ENCODE measurements at places on chromosomes 13 and 19.

DNA sequence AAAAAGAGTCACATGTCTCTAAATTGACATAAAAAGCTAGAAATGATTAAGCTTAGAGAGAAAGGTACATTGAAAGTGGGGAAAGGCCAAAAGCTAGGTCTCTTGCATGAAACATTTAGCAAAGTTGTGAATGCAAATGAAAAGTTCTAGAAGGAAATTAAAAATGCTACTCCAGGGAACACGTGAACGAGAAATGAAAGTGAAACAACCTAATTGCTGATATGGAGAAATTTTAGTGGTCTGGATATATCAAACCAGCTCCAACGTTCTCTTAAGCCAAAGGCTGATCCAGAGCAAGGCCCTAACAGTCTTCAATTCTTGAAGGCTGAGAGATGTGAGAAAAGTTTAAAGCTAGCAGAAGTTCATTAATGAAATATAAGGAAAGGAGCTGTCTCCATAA, 419.8 kb downstream of the SLITRK6 start:
- DNase-seq, result no peak

DNA sequence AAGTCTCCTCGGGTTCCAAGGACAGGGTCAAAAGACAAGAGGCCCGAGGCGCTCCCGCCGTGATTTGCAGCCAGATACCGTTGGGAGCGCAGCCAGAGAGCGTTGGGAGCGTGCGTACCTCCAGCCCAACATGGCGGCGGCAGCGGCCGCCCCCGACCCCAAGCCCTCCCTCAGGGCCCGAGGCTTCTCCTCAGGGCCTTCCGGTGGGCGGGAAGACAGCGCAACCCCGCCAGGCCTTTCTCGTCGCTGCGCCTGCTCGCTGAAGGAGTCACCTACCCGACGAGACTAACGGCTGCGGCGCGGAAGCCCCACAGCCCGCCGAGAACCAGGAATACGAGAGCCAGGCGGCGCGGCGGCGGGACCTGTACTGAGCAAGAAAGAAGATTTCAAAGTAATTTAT, 3.2 kb upstream of the ZNF850 start:
- peak; percentile 8 for DNase-seq

- DNase-seq, result no peak
Measured at GRCh38 chr13:20401931-20402856, 123.5 kb downstream of the CRYL1 start.

- DNase-seq, result no peak
Measured at GRCh38 chr19:38564981-38565690, 52.6 kb downstream of the MAP4K1 start.

- DNase-seq, result no peak
Measured at GRCh38 chr13:22451327-22451741, 729.4 kb upstream of the SGCG start.

- DNase-seq, result no peak
Measured at GRCh38 chr13:113642563-113642962, 15.4 kb downstream of the ATP4B start.

- DNase-seq, result no peak
Measured at GRCh38 chr19:52415711-52416110, 13.2 kb upstream of the ZNF534 start.

GRCh38 chr13:50693727-50694126, 149.8 kb downstream of the DLEU7 start:
- no peak for DNase-seq

DNA sequence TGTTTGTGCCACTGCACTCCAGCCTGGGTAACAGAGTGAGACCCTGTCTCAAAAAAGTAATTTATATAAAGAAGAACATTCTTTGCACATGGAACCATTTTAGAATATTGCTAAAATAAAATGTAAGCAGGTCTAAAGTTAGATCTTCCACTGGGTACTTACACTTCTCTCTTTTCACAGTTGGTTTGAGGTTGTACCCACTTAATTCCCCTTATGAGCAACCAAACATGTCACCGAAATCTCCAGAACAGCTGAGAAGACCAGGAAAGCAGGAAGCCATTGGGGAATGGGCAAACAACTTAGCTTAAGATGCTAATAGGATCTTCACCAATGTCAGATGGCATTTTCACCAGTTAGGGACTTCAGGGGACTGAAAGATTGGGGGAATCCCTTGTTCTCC, 18.8 kb downstream of the NLRP4 start:
- DNase-seq, result no peak

DNA sequence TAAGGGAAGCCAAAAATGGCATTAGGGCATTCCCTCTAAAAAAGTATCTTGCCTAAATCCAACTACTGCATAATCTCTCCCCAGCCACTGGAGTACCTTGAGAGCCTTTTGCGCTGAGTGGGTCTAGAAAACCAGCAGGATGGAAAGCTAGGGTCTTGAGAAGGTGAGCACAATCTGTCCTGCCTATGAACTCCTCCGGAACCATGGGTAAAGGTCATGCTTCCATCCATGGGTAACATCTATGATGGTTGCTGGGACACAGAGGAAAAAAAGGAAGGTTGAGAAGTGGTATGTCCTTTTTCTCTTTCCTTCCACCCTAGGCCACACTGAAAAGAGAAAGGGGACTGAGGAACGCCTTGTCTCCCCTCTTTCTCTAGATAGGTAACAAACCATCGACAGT, 52.4 kb downstream of the ZNF676 start:
- no peak for DNase-seq

- DNase-seq, result no peak
Measured at GRCh38 chr19:42942187-42942789, 5.3 kb upstream of the PSG7 start.

- no peak for DNase-seq
Measured at GRCh38 chr19:49128545-49129237, 9.3 kb downstream of the PPFIA3 start.

DNA sequence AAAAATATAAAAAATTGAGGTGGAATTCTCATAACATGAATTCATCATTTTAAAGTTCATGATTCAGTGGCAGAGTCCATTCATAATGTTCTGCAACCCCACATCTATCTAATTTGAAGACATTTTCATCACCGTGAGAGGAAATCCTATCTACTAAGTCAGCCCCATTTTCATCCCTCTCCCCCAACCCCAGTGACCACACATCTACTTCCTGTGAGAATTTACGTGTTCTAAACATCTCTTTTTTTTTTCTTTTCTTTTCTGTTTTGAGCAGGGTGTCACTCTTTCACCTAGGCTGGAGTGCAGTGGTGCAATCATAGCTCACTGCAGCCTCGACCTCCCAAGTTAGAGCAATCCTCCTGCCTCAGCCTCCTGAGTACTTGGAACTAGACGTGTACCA, 17.5 kb downstream of the ATCAY start:
- DNase-seq, result no peak

DNA sequence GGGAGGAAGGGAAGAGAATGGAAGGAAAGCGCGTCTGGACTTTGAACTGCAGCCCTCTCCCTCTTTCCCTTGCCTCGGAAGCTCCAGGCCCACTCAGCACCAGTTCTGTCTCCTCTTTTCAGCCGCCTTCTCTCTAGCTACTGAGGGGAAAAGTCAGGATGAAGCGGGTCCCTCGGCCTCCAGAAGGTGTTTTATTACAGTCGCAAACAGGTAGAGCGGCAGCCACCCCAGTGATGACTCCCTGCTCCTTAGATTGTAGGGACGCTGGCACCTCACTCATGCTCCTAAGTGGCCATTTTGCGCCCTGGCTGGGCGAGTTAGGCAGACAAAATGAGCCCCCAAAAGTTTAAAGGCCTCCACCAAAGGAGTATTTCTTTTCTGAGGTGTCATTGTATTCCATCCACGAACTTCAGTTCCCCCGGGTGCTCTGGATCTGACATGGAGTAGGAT, 954 bp upstream of the STK24 start:
- no peak for DNase-seq

DNA sequence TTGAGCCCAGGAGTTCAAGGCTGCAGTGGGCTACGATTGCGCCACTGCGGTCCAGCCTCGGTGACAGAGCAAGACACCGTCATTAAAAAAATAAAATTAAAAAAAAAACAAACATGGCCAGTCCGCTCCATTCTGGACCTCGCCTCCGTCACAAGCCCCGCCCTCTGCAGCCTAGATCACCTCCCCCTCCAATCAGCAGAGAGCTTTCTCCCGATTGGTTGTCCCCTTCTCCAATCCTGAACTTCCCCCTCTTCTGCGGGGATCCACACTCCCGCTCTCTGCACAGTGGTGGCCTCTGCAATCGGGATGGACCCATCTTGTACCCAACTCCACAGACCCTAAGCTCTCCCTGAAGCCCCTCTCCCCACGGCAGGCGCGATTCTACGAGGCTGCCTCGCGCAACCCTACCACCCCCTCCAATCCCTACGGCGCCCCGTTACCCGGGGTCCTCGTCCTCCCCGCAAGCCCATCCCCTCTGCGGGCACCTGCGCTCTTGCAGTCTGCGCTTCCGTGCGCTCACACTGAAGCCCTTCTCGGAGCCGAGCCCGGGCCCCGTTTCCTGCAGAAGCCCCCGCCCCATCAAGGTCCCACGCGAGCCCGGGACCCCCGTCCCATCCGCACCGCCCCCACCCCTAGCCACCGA, 540 bp downstream of the TMEM160 start:
- peak; percentile 86 for DNase-seq

DNA sequence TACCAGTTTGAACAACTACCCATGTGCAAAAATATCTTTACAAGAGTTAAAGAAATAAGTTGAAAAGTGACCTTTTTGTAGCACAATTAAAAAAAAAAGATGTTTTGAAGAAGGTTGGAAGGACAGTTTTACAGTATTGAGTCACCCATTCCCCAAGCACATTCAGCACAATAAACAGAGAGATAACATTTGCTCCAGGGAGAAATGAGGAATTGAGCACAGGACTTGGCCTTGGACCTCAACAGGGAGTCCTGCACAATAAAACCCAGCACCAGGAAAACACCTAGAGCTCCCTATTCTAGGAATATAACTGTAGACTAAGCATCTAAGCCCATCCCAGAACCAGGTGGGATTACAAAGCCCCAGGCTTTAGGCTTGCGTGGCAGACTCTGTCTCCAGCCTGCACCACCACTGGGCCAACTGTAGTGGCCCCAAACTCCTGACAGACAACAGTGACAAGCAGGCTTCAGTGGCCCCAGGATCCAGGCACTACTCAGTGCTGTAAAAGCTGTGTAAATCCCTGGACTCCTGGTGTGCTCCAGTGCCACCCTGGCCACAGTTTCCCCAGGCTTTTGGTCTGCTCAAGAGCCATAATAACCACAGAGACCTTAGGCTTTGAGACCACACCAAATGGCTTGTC, 857.2 kb downstream of the SLITRK1 start:
- no peak for DNase-seq

GRCh38 chr19:16022251-16022650, 54.0 kb upstream of the TPM4 start:
- no peak for DNase-seq

DNA sequence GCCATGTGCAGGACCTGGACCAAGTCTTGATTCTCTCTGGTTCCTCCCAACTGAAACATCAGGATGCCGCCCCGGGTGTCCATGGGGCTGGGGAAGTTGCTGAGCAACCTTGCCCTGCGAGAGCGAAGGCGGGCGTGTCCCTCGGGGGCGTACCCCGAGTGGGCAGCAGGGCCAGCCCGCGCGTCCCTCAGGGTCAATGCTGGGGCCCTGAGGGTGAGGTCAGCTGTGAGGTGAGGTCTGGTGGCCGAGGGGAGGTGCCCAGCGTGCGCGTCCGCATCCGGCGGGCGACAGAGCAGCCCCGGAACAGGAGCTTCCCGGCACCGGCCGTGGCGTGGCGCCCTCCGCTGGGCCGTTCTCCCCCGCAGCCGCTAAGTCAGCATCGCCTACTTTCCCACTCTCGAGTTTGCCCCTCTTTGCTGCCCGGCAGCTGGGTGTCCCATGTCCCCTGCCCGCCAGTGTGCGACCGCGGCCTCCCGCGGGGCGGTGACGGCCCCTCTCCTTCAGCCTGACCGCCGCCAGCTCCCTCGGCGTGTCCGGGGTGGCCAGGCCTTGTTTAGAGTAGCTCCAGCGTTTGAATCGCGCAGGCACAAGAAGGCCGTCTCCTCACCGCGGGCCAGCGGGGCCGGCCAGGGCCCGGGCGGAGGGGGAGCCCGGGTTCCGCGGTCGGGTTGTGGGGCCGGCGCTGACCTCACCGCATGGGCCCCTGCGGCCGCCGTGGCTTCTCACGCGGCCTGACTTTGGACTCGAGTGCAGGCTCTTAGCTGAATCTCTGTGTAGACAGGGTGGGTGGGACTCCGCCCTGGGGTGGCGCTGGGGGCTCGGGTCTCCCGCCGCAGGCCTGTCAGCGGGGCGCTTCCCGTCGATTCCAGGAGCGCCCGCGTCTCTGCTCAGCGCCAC, 33.0 kb downstream of the GJA3 start:
- peak; percentile 75 for DNase-seq

DNA sequence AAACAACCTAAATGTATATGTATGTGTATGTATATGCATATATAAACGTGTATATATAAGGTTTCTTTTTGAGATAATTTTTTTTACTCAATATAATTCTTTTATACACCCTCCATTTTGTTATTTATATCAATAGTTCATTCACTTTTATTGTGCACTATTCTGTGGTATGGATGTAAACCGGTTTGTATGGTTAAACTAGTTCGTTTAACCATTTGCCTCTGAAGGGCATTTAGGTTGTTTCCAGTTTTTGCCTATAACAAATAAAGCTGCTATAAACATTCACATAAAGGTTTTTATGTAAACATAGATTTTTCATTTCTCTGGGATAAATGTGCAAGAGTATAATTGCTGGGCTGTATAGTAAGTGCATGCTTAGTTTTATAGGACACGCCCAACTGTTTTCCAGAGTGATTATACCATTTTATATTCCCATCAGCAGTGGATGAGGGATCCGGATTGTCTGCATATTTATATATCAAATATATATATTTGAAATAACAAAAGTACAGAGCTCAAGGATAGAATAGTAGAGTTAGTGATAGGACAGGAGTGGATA, 380.3 kb downstream of the TSHZ3 start:
- no peak for DNase-seq

DNA sequence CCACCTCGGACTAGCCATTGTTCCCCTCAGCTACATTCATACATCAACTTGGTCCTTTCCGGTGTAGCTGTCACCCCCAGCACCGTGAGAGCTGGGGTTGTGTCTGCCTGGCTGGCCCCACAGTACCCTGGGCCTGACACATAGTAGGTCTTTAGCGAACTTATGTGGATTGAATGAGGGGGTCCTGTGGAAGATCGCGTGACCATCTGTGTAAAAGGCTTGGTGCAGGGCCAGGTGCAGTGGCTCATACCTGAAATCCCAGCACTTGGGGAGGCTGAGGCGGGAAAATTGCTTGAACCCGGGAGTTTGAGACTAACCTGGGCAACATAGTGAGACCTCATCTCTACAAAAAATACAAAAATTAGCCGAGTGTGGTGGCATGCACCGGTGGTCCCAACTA, 2.0 kb downstream of the SMARCA4 start:
- DNase-seq, result no peak

DNA sequence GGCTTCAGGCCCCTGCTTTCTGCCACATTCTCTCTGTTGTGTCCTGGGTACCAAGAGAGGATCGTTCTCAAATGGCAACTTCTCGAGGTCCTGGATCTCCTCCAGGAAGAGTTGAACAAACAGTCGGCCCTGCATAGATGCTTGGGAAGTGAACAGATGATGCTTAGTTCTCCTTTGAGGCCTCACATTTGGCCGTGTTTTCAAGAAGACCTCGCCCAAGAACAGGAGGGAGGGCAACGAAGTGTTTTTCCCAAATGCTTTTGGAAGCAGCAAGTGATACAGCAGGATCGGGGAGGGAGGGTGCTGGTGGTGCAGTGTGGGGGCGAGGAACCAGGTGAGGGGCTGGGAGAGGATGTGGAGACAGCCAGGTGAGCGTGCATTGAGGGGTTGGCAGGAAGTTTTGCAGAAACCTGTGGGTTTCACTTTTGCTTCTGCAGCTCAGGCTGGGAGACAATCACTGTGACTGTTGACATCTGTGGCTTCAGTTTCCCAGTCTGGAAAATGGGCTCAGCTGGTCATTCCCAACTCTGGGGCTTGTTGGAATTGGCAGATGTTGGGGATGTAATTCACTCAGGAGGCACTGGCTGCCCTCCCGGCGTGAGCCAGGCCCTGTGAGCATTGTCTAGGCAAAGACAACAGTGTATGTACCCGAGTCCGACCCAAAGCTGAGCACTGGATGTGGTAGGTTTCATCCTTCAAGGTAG, 21.6 kb downstream of the MAST3 start:
- DNase-seq, result no peak

Data from hypothalamus (tissue), 51 donors.